Right ventricle myocardium inferior (tissue), 1 donor: ENCODE measurements at places on chromosomes 11 and 22. TPM values are rescaled to one million over a fixed set of nuclear protein-coding genes. Genes with fewer than 3 reads are reported as not detected.

The MN1 gene
- total RNA-seq = 5.3 TPM

The AQP11 gene
- 0.78 TPM for total RNA-seq

The UPK2 gene
- not detected for total RNA-seq

The CBLIF gene
- total RNA-seq = not detected

The PIK3C2A gene
- 29.9 TPM for total RNA-seq

The LMNTD2 gene
- total RNA-seq = 0.14 TPM

The KRTAP5-11 gene
- not detected for total RNA-seq

The NAALAD2 gene
- total RNA-seq = 1.1 TPM

The MED15 gene
- 38.1 TPM for total RNA-seq

The BACE1-AS gene
- total RNA-seq = 7.7 TPM

The GLYAT gene
- total RNA-seq = 1.4 TPM

The ZNF70 gene
- total RNA-seq = 3.2 TPM

The SCN4B gene
- total RNA-seq = 12.6 TPM

The EMID1 gene
- 0.43 TPM for total RNA-seq

DNA sequence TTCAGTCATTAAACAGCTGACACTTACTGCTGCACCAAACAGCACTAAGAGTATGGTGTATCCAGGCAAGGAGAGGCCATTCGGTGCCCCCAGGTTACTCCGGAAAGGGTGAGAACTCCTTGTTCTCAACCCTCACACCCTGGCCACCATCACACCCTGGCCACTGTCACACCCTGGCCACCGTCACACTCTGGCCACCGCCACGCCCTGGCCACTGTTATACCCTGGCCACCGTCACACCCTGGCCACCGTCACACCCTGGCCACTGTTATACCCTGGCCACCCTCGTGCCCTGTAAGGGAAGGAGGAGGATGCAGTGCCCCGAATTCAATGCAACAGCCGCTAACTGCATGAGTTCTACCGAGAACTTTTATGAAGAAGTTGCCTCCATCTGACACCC is 644.4 kb downstream of the TBC1D22A start:
- no peak for DNase-seq

- DNase-seq = no peak
Measured at GRCh38 chr22:29702931-29703501, 16.8 kb upstream of the CABP7 start.

DNA sequence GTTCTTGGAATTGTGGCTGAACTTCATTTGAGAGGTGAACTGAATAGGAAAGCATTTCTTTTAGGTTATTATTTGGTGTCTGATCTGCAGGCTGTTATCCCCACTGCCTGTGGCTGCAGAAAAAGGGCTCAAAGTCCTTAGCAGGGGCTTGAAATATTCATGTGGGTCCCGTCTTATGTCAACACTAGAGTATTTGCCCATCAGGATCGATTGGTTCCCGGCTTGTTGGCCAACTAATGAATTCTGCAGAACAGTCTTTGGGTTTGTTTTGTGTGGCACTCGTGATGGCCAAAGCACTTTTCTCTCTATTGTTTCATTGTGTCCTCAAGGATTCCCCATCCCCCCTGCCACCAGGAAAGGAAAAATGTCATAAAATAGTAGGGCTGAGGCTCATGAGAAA is 211.9 kb downstream of the MYO18B start:
- DNase-seq = no peak

DNA sequence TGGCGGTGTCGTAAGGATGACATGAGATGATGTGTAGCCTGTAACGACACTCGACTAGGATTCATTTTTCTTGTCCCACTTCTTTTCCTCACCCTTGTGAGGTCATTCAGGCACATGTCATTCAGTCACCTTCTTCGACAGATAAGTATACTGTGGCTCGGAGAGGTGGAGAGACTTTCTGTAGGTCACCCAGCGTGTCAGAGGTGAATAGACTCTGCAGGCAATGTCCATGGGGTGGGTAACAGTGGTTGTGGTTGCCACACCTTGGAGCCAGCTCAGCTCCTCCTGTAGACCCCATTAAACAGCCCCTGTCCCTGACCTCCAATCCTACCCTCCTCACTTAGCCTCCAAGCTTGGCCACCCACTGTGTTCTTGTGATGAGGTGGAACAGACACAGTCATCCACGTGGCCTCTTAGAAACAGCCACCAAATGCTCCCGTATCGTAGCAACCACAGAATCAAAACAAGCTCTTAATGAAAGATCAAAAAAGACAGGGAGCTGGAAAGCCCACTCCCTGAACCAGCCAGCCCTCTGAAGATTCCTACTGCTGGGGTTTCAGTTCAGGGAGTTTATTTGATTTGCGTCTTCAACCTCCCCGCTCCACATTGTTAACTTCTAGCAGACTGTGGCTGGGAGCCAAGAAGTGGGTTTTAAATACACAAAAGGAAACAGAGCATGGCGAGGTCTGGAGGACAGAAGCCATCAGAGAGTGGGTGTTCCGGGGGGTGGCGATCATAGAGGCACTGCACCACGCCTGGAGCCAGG is 89.0 kb upstream of the GRK3 start:
- DNase-seq = no peak

GRCh38 chr11:17958446-17958845 is 54.4 kb downstream of the SERGEF start:
- DNase-seq = no peak

GRCh38 chr11:306645-307371 is 808 bp upstream of the IFITM2 start:
- DNase-seq = no peak

DNA sequence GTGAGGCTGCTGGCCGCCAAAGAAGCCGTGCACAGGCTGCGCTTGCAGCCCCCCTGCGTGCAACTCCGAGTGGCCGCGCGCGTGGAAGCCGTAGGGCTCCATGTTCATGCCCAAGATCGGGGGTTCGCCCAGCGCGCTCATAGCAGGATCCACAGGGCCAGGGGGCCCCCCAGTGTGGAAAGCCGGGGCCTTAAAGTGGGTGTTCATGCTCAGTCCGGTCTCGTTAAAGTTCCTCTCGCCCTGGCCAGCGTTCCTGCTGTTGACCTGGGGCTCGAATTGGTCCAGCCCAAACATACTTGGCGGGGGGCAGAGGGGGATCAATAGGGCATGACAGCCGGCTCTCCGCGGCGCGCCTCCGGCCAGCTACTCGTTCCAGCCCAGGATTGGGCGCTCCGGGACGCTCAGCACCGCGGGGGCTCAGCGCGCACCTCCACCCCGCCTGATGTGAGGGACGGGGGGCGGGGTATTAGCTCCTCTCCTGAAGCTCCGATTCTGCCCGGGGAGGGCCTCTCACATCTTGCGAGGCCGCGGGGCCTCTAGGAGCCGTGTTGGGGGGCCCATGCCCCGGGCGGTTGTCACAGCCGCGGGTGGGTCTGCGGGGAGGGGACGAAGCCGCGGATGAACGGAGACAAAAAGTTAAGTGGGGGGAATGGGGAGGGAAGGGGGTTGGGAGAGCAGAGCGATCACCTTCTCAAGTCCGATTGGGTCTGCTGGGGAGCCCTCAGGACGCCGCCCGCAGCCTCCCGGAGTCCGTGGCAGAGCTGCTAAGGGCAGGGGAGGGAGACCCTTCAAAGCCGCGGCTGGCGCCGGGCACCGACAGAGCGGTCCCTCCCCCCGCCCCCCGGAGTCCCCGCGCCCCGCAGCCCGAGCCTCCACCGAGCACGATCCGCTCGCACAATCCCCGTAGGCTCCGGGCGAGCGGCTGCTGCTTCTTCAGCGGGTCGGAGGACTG is 1.0 kb downstream of the MN1 start:
- peak; percentile 69 for DNase-seq

- no peak for DNase-seq
Measured at GRCh38 chr11:120030411-120030810, 107.5 kb downstream of the TRIM29 start.

DNA sequence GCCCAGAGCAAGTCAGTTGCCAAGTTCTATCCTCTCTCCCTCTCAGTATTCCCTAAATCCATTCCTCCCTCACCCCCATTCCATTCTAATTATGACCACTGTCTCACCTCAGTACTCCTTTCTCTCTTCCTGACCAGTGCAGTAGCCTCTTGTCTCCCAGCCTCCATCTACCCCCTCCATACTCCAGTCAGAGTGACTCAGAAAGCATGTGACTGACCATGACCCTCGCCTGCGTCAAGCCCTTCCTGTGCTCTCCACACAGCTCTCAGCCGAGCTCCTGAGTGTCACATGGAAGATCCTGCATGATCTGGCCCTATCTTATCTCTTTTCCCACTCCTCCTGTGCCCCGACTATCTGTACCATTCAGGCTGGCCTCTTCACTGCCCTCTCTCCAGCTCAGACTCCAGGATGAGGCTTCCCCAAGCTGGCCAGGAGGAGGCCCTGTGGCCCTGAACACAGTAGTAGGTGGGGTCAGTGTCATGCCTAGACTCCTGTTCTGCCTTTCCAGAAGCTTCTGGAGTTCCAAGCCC is 42.6 kb downstream of the NEU3 start:
- DNase-seq = no peak

GRCh38 chr11:129960216-129961214 is 42.1 kb downstream of the PRDM10 start:
- DNase-seq = no peak

GRCh38 chr11:1630271-1630670 is 696 bp downstream of the KRTAP5-5 start:
- DNase-seq = no peak

DNA sequence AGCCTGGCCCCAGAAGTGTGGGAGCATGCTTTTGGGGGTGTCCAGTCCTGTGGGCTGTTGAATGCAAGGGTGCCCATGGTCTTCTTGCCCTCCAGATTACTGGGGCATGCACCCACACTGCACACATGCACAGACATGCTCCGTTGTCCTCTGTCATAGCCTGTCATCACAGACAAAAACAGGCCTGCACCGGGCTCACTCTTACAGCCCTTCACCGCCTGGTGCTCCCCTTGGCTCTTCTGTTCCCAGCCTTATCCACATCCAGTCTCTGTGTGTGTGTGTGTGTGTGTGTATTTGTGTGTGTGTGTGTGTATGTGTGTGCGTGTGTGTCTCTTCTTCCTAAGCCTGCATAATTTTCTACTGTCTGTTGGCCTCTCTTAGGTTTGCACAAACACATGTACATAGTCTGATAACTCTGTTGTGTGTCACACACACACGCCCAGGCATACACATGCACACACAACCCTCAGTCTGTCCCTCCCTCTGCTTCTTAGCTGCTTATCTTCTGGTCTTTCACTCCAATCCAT is 23.4 kb upstream of the NECTIN1 start:
- DNase-seq = no peak

GRCh38 chr11:125517116-125517770 is 21.2 kb upstream of the FEZ1 start:
- DNase-seq = no peak

GRCh38 chr11:18567081-18567480 is 21.5 kb downstream of the UEVLD start:
- DNase-seq = no peak

GRCh38 chr11:117387992-117388755 is 60.5 kb downstream of the CEP164 start:
- DNase-seq = peak; percentile 49

DNA sequence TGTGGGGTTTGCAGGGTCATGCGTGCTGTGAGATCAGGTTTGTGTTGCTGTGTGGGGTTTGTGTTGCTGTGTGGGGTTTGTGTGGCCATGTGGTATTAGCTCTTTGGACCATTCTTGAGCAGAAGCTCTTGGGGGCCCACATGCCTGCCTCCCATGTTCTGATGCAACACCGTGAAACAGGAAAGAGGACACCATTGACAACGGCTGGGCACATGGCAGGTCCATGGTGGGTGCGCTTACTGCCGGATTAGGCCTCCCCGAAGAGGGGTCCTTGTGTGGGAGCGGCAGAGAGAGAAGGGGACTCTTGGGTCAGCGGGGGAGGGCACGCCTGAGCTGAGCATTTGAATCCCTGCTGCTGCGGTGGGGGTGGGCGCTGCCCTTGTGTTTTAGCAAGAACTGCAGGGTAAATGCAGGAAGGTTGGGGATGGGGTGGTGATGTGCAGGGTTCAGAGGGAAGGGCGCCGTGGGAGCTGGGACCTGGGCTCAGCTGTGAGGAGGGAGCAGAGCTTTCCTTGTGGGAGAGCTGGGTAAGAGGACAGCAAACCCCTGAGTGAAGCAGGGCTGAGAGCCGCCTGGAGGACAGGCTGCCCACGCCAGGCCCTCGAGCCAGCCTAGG is 361.5 kb downstream of the TBC1D22A start:
- no peak for DNase-seq

DNA sequence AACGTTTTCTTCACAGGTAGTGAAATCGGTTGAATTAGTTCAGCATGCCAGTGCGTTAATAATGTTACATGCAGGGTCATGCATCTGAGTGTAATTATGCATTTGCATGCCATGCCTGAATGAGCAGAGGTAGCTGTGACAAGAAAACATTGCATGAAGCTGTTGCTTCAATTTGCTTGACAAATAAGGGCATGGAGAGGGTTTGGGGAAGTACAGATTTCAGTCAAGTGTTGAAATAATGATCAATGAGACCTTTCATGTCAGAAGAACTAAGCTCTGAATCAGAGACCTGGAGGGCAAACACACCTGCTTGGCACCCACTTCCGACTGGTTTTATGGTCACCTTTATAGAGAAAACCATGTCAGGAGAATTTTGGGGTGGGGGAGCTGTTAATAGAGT is 221.4 kb downstream of the DBX1 start:
- DNase-seq = no peak

GRCh38 chr11:69578167-69578566 is 62.8 kb upstream of the CCND1 start:
- DNase-seq = no peak

DNA sequence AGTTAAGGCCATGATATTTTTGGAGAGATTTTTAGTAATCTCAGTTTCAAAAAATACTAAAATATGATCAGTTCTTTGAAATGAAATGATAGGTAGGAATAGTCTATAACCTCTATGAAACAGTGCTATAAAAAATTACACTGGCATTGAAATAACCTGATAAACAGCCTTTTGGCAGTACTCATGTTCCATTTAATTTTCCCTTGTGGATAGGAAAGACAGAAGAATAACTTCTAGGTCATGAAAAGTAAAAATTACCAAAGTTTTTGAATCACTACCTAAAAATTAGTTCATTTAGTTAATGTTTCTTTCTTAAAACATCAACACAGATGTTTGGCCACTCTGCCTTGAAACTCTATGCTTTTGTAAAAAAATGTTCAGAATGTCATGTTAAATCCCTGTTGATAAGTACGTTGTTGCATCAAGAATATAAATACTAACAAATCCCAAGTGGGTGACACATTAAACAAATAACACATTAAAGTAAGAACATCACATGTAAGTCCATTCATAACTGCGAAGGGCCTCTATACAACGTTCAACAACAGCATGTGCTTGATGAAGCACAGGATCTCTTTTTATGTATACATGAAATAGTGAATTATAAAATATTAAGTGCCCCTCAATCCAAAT is 290.2 kb downstream of the SWAP70 start:
- DNase-seq = no peak

GRCh38 chr11:102406099-102406498 is 46.5 kb downstream of the TMEM123 start:
- no peak for DNase-seq

GRCh38 chr22:24209687-24210086 is 28.4 kb downstream of the SUSD2 start:
- no peak for DNase-seq

GRCh38 chr11:72653649-72654048 is 20.6 kb downstream of the PDE2A start:
- DNase-seq = no peak

- DNase-seq = peak; percentile 87
Measured at GRCh38 chr22:40400159-40400558, 29.8 kb downstream of the SGSM3 start.
